Motor neuron (in vitro differentiated cells): ENCODE measurements at places on chromosomes 7 and 10. TPM values are rescaled to one million over a fixed set of nuclear protein-coding genes. Genes with fewer than 3 reads are reported as not detected.

HMX2 gene
- total RNA-seq: 0.16 TPM in 1 of 2 replicates, not detected in the other

EBF3 gene
- total RNA-seq: 5.6 and 7.1 TPM in 2 replicates

SPDYE2B gene
- not detected in 2 replicates for total RNA-seq

TMEM270 gene
- total RNA-seq: not detected in 2 replicates

PAPOLB gene
- 0.31 and 0.42 TPM in 2 replicates for total RNA-seq

TRIM74 gene
- total RNA-seq: 0.87 and 1.4 TPM in 2 replicates

CREB5 gene
- 8.5 and 8.6 TPM in 2 replicates for total RNA-seq

DNA sequence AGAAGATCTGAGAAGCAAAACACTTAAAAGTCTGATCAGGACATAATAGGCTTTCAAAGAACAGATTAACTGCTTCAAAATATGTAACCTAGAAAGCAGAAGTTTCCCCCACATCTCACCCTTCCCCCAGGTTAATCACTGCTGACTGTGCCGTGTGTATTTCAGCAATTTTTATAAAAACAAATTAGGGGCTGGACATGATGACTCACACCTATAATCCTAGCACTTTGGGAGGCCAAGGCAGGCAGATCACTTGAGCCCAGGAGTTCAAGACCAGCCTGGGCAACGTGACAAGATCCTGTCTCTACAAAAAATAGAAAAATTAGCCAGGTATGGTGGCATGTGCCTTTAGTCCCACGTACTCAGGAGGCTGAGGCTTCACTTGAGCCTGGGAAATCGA, 67.6 kb upstream of the GATA3 start:
- ATAC-seq: no peak

- no peak for ATAC-seq
These were observed 97.2 kb upstream of the DKK1 start for GRCh38 chr10:52216852-52217251.

DNA sequence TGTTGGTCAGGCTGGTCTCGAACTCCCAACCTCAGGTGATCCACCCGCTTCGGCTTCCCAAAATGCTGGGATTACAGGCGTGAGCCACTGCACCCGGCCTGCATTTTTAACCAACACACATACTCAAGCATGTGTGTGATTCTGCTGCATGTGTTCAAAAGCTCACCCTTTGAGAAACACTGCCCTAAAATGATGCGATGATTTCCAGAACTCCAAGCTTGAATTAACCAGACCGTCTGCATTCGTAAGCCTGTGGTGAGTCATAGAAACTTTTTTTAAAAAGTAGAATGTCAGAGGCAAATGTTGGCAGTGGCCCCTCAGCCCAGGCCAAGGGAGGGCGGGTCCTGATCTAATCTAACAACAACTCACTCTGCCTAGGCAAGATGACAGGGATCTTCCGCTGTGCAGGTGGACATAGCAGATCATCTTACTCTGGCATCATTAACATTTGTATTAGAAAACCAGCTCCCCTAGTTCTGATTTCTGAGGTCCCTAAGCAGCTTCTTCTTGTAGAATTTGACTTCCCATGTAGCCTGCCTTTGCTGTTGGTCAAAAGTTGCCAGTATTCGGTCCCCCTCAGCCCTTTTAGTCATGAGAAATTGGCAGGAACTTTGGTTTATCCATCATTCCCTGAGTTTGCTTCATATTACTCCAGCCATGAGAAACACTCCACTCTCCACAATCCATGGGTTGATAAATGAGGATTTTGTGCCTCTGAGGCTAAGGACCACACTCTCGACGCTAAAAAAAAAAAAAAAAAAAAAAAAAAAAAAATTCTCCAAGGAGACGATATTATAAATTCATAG, 190.4 kb downstream of the SKIDA1 start:
- peak; percentile 49 for ATAC-seq

GRCh38 chr7:79050603-79051002, 402.9 kb downstream of the MAGI2 start:
- no peak for ATAC-seq

- peak; percentile 92 for ATAC-seq
These were observed 122.8 kb upstream of the GDF10 start for GRCh38 chr10:47176903-47177868.

- ATAC-seq: no peak
These were observed 59.8 kb upstream of the TES start for GRCh38 chr7:116150588-116150987.

DNA sequence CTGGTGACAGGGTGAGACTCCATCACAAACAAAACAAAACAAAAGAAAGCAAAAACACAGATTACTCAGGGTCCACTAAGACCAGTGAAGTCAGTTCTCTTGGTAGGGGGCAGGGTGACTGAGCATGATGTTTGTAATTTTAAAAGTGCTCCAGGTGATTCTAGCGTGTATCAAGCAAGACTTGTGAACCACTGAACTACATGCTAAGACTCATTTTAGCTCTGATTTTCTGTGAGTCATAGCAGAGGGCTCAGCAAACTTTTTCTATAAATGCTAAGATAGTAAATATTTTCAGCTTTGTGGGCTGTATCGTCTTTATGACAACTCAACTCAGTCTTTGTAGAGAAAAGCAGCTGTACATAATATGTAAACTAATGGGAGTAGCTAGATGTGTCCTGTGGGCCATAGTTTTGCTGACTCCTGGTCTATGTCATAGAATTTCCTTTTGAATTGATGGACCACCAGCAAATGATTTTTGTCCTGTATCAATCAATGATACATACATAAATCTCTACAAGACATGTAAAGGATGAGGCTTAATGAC, 141.3 kb downstream of the CFTR start:
- ATAC-seq: peak; percentile 74

DNA sequence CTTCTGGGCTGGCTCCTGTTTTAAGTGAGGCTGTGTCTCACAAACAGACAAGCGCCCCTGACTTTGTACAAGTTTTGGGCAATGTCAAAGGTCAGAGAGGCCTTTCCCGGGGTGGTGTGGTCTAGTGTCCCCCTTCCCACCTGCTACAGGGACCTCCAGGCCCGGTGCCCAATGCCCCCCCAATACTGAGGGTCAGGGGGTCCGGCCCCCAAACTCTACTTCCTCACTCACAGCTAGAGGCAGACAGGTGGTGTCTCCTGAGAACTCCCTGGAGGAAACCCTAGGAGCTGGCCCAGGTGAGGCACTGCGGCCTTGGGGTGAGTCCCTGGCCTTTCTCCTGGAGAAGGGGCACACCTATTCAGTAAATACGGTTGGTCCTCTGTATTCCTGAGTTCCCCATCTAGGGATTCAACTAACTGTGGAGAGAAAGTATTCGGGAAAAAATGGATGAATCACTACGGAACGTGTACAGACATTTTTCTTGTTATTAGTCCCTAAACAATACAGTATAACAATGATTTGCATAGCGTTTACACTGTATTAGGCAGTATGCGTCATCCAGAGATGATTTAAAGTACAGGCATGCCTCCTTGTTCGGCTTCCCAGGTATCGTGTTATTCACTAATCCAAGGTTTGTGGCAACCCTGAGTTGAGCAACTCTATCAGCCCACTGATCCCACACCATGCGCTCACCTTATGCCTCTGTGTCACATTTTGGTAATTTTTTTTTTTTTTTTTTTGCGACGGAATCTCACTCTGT, 308.1 kb downstream of the WDR37 start:
- no peak for ATAC-seq

- ATAC-seq: peak; percentile 79
These were observed 24.6 kb upstream of the AKR1B10 start for GRCh38 chr7:134502463-134503371.

- no peak for ATAC-seq
These were observed 233.8 kb downstream of the KCNMA1 start for GRCh38 chr10:77403761-77404160.

DNA sequence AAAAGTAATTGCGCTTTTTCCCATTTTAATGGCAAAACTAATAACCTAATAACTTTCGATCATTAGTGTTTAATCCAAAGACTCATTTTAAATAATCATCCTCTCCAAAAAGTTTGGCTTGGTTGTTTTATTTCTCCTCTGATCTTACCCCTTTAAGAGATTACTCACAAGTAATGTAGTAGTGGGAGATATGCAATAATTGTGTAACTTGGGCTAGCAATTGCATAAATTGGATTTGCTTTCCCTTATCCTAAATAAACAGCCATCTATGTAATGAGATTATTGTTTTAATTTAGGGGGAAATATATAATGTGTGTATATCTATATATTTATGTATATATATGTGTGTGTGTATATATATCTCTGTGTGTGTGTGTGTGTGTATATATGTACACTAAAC, 82.5 kb downstream of the RNLS start:
- ATAC-seq: no peak

DNA sequence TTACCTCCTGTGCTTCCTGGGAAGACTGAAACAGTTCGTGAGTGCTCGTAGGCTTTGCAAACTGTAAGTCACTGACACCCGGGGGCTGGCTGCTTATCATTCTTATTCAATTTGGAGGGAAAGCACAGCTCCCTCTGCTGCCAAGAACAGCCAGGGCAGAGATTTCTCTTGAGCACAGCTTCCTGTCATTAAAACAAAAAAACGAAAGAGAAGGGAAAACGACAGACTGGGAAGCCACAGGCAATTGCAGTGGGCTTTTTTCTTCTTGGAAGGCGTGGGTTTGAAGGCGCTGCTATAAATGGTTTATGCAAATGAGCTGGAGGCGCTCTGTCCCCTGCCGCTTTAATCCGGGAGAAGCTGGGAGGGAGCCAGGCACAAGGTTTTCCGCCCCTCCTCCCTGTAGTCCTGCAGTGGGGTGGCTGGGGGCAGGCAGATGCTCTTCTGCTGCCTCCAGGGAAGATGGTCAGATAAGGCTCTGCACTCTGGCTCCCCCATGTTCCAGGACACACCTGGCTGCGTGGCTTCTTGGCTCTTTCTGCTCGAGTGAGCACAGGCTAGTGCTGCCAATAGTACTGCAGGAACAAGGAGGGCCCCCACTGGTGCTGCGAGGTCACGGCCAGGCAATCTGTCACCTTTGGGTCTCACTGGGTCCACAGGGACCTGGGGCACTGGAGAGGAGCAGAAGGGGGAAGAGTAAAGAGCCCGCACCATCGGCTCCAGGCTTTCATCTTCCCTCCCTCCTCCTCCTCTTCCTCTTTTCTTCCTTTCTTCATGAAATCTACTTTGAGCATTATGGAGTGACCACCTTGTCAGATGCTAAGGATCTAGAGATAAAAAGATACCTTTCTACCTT, 49.5 kb downstream of the NEURL1 start:
- peak; percentile 84 for ATAC-seq
